ENCODE measurements at places on chromosomes 4 and X.

- no peak for DNase-seq
Measured at GRCh38 chrX:69216911-69217310, 51.7 kb upstream of the PJA1 start.

DNA sequence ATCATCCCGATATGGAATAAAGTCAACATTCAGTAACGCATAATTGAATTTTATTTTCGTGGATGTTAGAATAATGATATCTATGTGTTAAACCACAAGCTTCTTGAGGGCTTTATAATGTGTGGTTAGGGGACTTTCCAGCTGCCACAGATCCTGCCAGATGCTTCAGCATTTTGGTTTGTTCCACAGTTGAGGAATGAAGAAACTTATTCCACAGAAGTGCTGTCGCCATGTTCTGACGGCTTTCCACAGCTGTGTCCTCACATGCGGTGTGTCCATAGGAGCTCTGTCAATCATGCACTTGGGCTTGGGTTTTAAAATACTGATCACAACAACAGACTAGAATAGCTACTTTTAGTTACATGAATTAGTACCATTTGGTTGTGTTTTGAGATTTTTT is 411.9 kb downstream of the TRIML1 start:
- DNase-seq = no peak

- no peak for DNase-seq
Measured at GRCh38 chrX:12955882-12956703, 18.8 kb upstream of the TMSB4X start.

DNA sequence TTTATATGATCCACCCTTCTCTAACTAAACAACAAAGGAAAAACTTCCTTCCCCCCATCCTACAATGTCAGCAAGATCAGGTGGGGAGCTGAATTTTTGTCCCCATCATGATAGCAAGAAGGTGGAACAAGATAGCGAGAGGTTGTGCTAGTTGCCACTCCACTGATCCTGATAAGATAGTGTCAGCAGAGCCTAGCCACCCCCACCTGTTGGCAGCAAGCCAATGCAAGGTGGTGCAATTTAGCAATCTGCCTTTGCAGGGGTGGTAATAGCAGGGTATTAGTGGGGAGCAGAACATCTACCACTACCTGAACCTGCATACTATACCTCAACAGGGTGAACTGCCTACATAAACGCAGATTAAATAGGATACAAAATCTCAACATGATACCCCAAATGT is 80.2 kb upstream of the MAMLD1 start:
- DNase-seq = no peak

DNA sequence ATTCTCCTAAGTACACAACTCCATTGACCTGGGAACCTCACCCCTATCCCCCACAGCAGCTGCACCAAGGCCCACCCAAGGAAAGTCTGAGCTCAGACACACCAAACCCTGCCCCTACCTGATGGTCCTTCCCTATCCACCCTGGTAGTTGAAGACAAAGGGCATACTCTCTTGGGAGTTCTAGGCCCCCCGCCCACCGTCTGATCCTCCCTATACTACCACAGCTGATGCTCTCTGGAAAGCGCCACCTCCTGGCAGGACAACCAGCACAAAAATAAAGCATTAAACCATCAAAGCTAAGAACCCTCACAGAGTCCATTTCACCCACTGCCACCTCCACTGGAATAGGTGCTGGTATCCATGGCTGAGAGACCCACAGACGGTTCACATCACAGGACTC is 83.6 kb downstream of the ANAPC10 start:
- no peak for DNase-seq

DNA sequence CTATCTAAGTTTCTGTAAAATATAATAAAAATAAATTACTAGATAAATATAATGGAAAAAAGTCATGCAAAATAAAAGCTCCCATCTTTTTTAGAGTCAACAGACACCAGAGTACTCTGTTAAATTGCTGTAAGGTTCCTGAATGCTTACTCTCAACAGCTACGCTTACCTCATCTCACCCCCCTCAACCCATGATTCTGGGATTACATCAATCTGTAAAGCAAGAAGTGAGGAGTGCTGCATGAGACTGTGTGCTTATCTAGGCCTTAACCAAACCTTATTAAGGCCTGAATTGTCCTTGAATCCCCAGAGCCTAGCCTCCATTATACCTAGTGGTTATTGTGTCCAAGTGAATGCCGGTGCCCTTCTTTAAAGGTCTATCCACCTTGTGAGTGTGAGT is 735.8 kb downstream of the RPA4 start:
- no peak for DNase-seq

DNA sequence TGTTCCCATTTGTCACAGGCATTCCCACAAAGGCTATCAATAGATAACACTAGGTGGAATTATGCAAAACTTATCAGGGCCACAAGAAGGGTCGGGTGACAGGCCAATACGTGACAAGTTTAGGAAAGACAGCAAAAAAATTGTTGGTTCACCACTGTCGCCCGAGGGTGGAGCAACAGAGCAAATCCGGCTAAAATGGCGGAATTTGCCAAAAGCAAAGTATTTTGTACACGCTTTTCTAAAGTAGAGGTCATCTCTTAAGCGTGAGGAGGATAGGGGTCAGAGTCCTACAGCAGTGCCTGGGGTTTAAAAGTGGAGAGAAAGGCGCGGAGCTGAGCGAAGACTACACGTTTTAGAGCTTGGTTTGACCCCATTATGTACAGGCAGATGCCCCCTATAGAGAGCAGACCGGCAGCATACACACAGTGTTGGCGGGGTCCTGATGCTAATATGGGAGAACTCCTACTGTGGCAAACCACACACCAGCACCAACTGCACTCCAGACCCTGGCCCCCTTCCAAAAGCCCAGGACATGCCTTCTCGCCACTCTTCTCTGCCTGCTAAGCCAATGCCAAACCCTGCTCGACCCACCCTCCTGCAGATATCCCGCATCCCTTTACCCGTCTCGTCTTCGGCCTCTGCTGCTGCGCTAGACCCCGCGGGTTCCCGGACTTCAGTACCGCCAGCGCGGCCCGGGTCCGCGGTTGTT is 733 bp downstream of the CCNA2 start:
- DNase-seq = peak; percentile 62

DNA sequence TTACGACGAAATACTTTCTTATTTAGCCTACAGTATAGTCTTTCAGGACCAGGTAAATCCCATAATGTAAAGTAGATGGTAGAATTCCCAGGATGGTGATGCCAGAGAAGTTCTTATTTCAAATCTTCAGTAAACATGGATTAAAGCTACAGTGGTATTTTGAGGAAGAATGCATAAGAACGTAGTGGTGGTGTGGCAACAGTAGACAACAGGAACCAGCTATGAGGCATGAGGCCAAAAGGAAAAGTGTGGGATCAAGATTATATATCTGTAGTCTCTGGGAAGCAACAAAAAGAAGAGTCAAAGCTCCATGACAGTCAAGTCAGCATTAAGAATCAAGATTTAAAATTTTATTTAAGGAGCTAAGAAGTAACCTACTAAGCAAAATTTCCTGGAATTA is 60.2 kb downstream of the METTL14 start:
- no peak for DNase-seq

DNA sequence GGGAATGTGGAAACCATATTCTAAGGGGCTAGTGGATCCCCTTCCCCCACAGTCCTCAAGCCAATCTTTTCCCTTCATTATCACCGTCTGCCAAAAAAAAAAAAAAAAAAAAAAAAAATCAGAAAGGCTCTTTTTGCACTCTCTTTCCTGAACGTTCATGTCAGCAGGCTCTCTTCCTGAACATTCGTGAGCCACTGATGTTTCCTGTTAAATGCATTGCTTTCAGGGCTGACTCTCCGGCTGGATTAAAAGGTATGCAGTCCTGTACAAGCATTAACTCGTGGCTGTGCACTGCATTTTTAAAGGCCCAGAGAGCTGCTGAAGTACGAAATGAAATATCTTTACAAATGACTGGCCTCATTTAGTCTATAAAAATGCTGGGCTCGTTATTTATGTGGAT is 34.0 kb upstream of the TSPAN5 start:
- no peak for DNase-seq

DNA sequence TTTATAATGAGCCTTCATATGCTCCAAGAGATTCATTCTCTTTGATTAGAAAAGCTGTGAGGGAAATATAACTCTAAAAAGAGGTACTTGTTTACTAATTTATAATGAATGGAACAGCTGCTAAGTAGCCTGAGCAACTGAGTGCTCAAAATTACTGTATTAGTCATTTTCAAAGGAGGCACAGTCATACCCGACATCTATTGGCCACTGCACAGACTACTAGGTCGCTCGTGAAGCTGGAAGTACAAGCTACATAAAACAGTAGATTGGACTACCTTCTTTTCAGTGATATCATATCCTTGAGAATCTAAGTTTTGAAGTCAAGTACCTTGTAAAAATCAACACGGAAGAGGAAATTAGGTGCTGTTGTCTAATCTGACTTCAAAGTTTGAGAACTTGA is 52.0 kb upstream of the GLRB start:
- no peak for DNase-seq

DNA sequence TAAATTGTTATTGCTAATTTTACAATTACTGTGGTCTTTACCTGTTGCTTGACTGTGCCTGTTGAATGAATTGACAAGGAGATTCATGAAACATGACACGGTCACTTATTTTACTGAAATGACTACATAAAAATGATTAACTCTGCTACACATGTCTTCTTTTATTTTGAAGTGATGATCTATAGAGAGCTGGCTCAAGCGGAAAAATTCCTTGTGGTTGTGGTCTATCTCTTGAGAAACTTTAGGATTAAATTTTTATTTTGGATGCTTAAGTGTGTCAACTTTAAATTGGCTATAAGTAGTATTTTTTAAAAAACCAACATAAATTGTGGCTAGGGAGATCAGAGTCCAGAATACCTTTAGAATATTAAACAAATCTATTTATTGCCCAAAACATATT is 131.8 kb upstream of the PITX2 start:
- DNase-seq = no peak

GRCh38 chr4:16843831-16844508 is 54.5 kb downstream of the LDB2 start:
- DNase-seq = no peak

DNA sequence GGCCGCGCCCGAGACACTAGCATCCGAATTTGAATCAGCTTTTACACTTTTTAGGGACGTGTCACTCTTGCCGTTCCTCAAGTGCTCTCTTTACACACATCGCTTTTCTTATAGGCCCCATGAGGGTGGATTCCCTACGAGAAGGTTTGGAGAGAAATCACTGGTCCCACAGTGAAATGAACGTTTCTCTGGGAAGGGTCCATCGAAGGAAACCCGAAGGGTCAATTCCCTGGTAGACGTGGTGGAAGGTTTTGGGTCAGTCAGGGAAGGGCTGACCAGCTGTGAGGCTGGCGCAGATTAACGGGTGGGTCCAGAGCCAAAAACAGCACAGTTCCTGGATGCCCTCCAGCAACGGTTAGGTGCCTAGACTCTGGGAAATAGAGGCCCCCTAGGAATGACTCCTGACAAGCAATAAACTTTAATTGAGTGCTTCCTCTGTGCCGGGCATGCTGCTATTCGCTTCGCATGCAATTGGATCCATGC is 35.9 kb downstream of the ETDC start:
- DNase-seq = peak; percentile 33

DNA sequence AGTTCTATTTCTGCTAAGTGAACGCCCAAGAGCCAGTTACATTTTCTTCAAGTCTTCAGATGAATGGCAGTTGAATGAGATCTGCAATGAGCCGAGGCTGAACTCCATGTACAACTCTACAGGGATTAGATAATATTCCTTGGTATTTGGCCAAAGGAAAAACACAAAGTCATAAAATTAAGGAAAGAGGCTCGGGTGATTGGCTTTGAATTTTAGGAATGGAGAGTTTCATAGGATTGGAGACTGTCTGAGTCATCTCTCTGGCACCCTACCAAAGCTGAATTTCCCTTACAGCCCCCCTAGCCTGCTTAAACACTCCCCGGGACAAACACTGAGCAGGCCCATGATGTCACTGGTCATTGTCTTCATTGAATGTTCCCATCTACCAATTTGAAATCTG is 188.0 kb upstream of the C1QTNF7 start:
- no peak for DNase-seq

DNA sequence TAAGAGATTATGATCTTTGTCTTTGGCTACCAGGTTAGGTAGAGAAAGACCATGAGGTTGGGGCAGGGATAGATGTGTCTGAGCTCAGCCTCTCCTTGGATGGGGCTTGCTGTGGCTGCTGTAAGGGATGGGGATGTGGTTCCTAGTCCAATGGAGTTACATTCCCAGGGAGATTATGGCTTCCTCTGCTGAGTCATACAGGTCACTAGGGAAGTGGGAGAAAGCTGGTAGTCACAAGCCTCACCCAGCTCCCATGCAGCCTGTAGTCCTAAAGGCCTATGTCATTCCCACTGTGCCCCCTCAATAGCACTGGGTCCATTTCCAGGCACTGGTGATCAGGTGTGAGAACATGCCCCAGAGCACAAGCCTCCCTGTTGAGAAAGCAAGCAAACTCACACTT is 70.6 kb upstream of the CENPE start:
- no peak for DNase-seq

DNA sequence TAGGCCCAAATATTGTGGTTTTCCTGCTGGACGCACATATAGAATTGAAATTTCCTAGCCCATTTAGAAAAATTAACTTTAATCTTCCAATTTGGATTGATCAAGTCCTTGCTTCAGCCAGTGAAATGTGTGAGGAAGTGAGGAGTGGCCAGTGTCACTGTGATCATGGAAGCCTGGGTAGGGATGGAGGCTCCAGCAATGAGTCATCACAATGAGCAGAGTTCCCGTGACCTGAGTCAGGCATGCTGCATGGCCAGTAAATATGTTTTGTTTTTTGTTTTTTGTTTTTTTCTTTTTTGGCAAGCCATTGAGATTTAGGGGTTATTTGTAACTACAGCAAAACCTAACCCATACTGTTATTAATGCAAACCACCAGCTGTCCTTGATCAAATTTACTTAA is 52.1 kb downstream of the IDS start:
- no peak for DNase-seq

- no peak for DNase-seq
Measured at GRCh38 chrX:12301288-12301687, 163.0 kb downstream of the FRMPD4 start.

DNA sequence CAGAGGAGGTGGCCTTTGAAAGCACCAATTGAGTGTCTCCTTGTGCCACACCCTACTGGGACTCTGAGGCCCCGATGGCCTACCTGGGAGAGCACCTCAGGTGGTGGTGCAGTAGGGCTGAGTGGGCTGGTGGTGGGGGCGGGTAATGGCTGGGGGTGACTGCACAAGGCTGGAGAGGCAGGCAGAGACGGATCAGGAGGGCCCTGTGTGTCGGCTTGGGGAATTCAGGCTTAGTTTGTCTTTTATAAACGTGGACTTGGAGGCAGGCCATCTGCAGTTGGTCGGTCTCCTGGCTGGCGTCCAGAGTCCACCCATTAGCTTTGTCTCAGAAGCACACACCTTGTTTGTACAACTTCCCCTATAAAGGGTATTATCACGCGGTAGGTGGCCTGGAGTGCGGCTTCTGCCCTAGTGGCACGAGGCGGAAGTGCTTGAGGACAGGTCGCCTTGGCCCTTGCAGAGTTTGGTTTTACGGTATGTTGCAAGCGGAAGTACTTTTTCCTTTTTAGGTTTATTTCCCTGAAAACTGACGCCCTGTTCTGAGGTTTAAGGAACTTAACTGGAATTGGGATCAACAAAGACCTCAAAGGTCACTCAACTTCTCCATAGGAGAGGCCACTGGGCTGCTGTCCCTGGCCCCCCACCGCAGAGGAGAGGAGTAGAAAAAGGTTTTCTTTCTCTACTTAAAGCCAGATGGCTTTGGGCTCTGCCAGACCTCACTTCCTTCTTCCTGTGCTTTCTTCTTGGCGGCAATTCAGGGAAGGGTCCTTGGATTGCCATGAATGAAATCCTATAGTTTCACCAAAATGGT is 8.0 kb downstream of the TBC1D14 start:
- peak; percentile 73 for DNase-seq

- no peak for DNase-seq
Measured at GRCh38 chrX:46864606-46865005, 27.8 kb downstream of the RP2 start.

All from liver (tissue), 10 donors.